Uterus (tissue), 4 donors: ENCODE measurements at places on chromosomes 5 and 9.
A peak's percentile ranks its signal among the peaks of the same experiment; 100 is the strongest.

- H3K4me1 ChIP-seq, result no peaks in the 10 kb centered on the region
- H3K4me3 ChIP-seq, result no peak overlapping the region
- no peak overlapping the region for H3K27ac ChIP-seq
- no peaks in the 10 kb centered on the region for H3K27me3 ChIP-seq
- H3K36me3 ChIP-seq, result no peaks in the 10 kb centered on the region
- DNase-seq, result no peak
Measured at GRCh38 chr9:105355781-105356180, 92.1 kb upstream of the FSD1L start.

GRCh38 chr9:33151007-33151557, 16.1 kb downstream of the B4GALT1 start:
- no peaks in the 10 kb centered on the region for H3K27me3 ChIP-seq
- peak overlapping the region; percentile 79 for H3K27ac ChIP-seq
- H3K4me3 ChIP-seq, result no peak overlapping the region
- DNase-seq, result peak; percentile 78
- H3K36me3 ChIP-seq, result no peaks in the 10 kb centered on the region
- H3K4me1 ChIP-seq, result peaks cover 12% of the 10 kb centered on the region

- peak overlapping the region; percentile 51 for H3K27ac ChIP-seq
- H3K4me1 ChIP-seq, result peaks cover 11% of the 10 kb centered on the region
- H3K27me3 ChIP-seq, result no peaks in the 10 kb centered on the region
- H3K4me3 ChIP-seq, result no peak overlapping the region
- H3K36me3 ChIP-seq, result no peaks in the 10 kb centered on the region
Measured at GRCh38 chr9:90107040-90107725, 502.4 kb downstream of the GADD45G start.

DNA sequence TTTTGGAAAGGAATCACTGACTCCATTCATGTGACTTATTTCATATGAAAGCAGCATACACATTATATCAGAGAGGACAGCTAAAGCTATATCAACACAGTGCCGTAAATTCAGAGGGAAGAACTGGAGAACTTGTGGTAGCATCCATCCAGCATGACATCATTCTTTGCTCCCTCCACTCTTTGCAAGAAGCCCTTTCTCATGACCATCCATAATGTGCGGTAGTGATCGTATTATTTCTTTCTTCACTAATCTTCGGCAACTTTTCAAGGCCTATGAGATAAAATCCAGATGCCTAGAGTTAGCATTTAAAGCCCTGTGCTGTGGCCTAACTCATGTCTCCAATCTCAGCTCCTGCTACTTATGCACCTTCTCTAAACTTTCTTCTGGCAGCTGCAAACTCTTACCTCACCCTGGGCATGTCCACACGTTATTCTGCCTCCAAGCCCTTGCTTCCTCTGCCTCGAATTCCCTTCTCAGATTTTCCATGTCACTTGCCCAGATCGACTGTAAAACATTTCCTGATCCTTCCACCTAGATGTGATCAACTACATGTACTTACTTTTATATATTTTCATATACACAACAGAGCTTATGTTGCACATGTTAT, 307.3 kb upstream of the SGCD start:
- no peak for DNase-seq
- no peaks in the 10 kb centered on the region for H3K36me3 ChIP-seq
- H3K4me1 ChIP-seq, result no peaks in the 10 kb centered on the region
- H3K4me3 ChIP-seq, result no peak overlapping the region
- no peaks in the 10 kb centered on the region for H3K27me3 ChIP-seq

DNA sequence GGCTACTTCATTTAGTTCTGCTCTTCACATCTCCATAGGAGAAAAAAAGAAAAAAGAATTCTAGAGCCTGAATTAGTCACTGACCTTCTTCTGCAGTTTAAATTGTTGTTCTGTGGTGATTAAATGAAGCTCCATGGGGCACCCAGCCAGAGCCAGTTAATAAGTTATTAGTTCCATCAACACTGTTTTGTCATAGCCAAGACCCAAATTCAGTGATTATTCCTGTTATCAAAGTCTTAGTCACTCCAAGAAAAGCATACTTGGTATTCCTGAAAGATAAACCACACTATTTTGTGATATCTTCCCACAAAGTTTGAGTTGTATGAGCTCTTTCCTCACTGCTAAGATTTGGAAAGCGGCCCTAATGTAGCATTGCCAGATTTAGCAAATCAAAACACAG, 134.8 kb upstream of the RGMB start:
- H3K27me3 ChIP-seq, result no peaks in the 10 kb centered on the region
- H3K4me1 ChIP-seq, result no peaks in the 10 kb centered on the region
- no peaks in the 10 kb centered on the region for H3K36me3 ChIP-seq
- no peak overlapping the region for H3K27ac ChIP-seq
- no peak for DNase-seq
- no peak overlapping the region for H3K4me3 ChIP-seq

DNA sequence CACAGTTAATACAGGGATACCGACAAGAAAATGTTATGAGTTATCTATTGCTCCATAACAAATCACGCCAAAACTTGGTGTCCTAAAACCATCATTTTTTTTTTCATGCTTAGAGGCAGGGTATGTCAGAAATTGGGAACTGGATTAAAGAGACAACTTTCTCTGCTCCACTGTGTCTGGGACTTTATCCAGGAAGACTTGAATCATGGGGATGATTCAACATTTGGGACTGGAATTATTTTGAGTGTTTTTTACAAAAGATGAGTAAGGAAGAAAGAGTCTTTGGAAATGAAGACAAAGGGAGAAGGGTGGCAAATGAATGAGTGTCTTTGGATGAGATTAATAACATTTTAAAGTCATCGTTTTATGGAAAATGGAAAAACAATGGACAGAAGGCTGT, 1883.7 kb upstream of the C9orf72 start:
- no peaks in the 10 kb centered on the region for H3K4me1 ChIP-seq
- peak overlapping the region; percentile 61 for H3K27ac ChIP-seq
- H3K4me3 ChIP-seq, result no peak overlapping the region
- H3K27me3 ChIP-seq, result no peaks in the 10 kb centered on the region

DNA sequence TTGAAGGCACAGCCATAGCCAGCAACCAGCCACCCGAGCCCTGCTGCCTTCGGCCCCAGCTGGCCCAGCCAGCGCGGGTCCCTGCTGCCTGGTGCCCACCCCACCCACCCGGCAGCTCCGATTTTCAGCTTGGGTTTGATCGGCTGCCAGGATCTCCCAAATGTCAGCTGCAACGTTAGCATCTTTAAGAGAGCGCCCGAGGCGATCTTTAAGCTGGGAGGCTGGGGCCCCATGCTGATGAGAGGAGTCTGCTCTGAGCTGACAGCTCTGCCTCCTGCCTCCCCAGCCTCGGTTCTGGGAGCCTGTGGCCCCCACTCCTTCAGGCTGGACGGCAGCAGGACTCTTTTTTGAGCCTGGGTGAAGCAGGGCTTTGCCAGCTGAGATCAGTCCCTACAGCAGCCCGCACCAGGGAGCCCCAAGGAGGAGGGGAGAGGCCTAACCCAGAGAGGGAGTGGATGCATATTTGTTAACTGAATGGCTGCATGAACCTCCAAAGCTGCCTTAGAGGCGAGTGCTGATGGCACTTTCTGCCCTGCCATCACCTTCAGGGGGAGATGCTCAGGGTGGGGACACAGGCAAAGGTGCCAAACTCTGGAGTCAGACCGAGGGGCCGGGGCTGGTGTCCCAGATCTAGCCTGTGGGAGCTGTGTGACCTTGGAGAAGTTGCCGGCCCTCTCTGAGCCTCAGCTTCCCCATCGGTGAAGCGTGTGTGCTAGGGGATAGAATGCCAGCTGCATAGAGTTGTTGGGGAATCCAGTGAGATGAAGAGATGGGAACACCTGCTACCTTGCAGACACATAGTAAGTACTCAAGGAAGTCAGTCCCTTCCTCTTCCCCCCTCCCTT, 165.5 kb downstream of the C9orf50 start:
- H3K4me3 ChIP-seq, result no peak overlapping the region
- no peak for DNase-seq
- H3K36me3 ChIP-seq, result no peaks in the 10 kb centered on the region
- no peaks in the 10 kb centered on the region for H3K27me3 ChIP-seq
- no peak overlapping the region for H3K27ac ChIP-seq
- peaks cover 14% of the 10 kb centered on the region for H3K4me1 ChIP-seq
